ENCODE measurements at places on chromosomes 13 and 19.

DNA sequence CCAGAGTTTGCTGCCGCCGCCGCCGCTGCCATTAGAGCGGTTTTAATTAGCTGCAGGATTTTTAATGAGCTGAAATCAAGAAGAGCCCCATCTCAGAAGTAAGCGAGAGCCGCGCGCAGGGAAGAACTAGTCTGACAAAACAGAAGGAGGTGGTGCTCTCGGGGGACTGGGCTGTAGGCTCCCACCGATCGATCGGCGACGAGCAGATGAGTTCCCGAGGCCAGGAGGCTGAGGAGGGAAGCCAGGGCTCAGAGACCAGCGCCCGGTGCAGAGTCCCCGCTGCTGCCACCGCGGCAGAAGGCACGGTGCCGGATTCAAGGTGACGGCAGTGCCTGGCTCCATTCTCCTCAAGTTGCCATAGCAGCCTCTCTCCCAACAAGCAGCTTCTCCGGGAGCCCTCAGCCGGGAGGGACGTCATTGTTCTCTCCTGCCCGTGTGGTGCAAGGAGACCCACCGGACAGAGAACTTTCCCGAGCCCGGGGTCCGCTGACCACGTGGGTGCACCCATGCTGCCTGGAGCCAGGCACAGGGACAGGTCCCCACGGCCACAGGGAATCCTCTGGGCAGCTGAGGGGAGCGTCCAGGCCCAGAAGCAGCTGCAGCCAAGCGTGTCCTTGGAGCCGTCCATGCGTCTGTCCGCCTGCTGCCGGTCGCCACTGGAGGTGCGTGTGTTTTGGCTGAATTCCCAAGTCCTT lies 62.9 kb downstream of the CHST8 start:
- no peak for DNase-seq

- no peak for DNase-seq
Measured at GRCh38 chr19:38845374-38846024, 4.3 kb downstream of the HNRNPL start.

DNA sequence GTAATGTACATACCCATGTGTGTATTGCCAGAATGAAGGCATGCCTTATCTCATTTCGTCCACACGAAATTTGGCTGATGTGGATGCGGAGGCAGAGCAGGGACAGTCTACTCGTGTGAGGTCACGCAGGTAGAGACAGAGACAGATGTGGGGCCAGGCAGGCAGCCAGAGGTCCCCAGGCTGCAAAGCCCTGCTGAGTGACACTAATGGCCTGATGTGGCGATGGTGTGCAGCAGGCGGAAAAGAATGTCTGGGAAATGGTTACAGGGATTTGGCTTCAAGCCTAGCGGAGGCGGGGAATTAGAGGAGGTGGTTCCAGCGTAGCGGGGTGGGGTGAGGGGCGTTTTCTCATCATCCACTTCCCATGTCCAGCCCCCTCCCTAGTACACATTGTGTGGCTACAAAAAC lies 4.2 kb upstream of the IZUMO2 start:
- no peak for DNase-seq

GRCh38 chr13:110193491-110193890 lies 113.5 kb downstream of the COL4A1 start:
- DNase-seq = no peak

GRCh38 chr19:16044746-16045145 lies 31.5 kb upstream of the TPM4 start:
- no peak for DNase-seq

DNA sequence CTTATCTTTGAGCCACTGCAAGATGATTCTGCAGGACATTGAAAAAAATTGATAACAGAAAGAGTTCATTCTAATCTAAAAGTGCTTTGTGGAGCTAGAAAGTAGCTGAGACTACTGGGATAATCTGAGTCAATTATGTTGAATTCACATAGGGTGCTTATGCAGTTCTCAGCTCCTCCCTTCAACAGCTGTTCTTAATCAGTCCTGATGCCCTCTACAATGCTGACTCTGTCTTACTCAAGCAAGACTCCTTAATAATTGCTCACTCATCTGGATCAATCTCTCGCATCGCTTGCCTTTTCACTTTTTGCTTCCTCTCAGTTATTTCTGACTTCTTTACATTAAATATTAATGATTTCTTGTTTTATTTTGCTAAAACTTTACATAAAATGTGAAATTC lies 182.1 kb downstream of the PCDH17 start:
- DNase-seq = no peak

- peak; percentile 89 for DNase-seq
Measured at GRCh38 chr19:7636691-7637373, at the start of gene STXBP2. TSS of gene STXBP2 (plus strand) at chr19:7637110. CDS start at chr19:7637150, 40 bp downstream.

All from CD4-positive, alpha-beta T cell treated with Interleukin-4 for 4 hours (primary cell).